ENCODE measurements at places on chromosomes 11 and 22.

GRCh38 chr22:39906207-39906606, 5.3 kb downstream of the GRAP2 start:
- DNase-seq: no peak

- DNase-seq: no peak
Observed at GRCh38 chr22:29715240-29715639, 4.6 kb upstream of the CABP7 start.

- DNase-seq: no peak
Observed at GRCh38 chr11:34006876-34007275, 44.7 kb upstream of the CAPRIN1 start.

- DNase-seq: no peak
Observed at GRCh38 chr11:122852796-122853160, 14.5 kb downstream of the CRTAM start.

GRCh38 chr11:65128182-65129145, 5.9 kb downstream of the SYVN1 start:
- DNase-seq: no peak

- DNase-seq: no peak
Observed at GRCh38 chr11:128260398-128260797, 327.0 kb downstream of the ETS1 start.

DNA sequence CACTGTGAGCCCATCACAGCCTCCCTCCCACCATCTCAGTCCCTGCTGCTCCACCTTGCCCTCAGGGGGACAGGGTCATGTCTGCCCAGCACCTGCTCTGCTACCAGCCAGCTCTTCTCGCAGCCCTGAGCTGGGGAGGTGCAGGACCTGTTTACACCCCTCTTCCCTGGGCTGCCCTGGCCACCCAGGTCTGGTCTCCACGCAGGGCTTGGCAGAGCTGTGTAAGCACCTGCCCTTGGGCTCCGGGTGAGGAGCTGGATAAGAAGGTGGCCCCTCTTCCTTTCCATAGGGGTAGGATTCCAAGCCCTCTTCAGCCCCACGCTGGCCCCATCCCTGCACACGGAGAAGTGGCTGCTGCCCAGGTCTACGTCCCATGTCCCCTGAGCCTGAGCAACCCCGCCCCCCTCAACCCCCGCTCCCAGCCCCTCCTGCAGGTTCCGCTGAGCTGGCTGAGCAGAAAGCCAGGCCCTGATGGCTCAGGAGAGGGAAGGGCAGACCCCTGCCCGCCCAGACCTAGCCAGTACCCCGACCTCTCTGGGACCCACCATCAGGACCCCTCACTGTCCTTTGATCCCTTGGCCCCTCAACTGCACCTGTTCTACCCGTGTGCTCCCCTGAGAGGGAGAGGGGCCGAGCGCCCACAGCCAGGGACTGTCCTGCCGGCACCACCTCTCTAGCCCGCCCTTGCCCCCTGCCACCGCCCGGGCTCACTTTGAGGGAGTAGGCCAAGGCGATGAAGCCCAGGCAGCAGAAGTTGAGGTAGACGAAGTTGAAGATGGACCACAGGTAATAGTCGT, 3.2 kb downstream of the IFITM10 start:
- DNase-seq: no peak

GRCh38 chr11:71222318-71223080, 29.9 kb downstream of the SHANK2 start:
- no peak for DNase-seq

DNA sequence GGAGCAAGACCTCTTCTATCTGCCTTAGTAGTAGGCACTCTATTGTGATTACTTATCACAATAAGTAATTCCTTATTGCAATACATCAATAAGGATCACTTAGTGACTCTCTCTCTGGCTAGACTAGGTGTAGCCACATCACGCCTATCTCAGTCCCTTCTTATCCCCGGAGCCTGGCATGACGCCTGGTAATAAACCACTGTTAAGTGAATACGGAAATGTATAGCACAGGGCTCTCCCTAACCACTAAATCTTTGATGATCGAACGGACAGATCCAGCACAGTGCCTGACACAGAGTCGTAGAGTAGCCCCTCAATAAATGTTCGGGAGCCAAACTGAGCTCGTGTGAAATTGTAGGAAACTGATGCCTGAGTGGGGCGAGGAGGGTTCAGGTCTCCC, 143.3 kb downstream of the FBXO7 start:
- no peak for DNase-seq

- no peak for DNase-seq
Observed at GRCh38 chr22:42410708-42411107, 21.5 kb downstream of the NFAM1 start.

DNA sequence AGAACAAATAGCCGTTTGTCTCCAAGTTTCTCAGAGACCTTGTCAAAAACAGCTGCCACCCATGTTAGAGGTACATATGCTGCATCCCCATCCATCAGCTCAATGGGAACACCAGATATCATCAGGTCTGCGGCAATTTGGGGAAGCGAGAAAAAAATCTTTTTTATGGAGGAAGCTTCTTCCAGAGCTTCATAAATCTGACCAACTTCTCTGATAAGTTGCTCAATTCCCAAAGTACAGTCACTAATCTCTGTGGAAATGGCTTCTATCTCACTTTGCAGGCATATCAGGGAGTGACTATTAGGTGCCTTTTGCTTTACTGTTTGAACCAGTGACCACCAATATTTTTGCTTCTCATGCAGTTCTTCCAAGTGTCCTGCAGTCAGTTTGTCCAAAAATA, 34.3 kb upstream of the MRPL17 start:
- DNase-seq: no peak

DNA sequence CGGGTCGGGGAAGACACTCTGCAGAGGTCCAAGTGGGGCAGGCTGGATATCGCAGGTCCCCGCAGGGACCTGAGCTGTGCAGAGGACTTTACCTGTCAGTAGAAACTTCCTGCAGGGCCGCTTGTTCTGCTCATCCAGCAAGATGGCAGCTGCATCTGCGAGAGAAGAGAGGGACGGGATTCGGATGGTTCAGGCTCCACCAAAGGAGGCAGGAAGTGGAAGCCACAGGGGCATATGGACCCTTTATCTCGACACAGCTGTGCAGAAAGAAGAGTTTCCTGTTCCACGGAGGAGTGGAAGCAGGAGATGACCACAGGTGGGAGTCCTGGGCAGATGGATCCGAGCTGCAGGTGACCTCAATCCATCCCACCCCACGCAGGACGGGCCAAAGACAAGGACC, 22.5 kb downstream of the CABP7 start:
- no peak for DNase-seq

DNA sequence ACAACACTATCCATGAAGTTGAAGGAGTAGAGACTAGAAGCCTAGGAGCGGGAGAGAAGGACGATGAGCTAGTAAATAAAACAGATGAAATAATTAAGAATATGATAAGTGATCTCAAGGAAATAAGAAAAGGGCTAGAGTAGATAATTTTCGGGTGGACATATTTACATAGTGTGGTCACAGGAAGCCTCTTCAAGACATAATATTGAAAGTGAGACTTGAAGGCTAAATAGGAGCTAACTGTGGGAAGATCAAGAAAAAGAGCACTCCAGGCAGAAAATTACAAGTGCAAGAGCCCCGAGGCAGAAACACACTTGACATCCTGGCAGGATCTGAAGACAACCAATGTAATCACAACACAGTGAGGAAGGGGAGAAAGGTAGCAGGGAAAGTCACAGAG, 11.9 kb upstream of the PPFIBP2 start:
- no peak for DNase-seq

- no peak for DNase-seq
Observed at GRCh38 chr11:84594602-84595001, 1032.5 kb downstream of the DLG2 start.

DNA sequence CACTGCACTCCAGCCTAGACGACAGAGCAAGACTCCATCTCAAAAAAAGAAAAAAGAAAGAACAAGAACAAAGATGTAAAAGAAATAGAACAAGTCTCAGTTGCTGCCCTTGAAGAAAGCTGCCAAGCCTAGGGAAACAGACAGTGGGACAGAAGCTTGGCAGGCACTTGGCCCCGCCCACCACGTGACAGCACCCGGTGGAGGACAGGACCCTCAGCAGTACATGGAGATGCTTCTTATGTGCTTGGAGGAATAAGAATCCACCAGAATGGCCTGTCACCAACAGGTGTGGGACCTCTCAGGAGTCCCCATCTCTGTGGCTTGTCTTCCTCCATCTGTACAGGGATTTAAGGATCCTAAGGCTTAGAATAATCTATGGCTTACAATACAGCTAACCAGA, 7.6 kb upstream of the TMPRSS6 start:
- no peak for DNase-seq

GRCh38 chr22:46736705-46737104, 1.3 kb downstream of the CERK start:
- no peak for DNase-seq

DNA sequence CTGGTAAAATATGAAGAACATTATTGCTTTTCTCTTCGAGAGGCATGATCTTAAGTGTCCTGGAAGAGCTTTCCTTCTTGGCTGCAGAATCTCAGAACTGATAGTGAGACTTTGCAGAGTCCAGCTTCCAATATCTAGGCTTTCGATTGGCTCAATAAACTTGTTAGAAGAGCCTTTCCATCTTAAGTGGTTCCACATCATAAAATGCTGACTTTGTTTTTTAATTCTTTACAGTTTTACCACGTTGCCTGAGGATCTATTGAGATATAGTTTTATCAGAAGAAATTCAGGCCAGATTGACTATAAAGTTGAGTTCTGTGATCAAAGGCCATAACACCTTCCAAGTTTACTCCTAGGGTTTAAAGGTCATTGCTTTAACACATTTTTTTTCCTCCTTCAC, 15.6 kb upstream of the DNAJB7 start:
- DNase-seq: no peak

- DNase-seq: no peak
Observed at GRCh38 chr11:12362857-12363256, 14.5 kb upstream of the PARVA start.

- DNase-seq: no peak
Observed at GRCh38 chr11:119155733-119156492, 7.1 kb downstream of the ABCG4 start.

DNA sequence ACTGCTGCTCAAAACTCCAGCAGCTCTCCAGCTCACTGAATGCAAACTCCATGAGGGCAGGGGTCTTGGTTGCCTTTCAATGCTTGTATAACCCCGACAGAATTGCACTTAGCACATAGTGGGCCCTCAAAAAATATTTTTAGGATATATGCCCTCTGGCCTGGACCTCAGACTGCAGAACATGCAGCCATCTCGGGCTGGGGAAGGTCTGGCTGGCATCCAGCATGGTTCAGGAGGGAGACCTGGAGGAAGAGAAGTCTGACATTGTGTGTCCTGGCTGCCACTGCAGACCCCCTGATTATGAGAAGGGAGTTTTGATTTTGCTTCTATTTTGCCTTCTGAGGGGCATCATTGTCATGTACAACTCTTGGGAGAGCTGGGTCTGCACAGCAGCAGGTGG, 109.5 kb upstream of the PARVA start:
- DNase-seq: no peak

- DNase-seq: no peak
Observed at GRCh38 chr11:117061256-117061655, 37.0 kb downstream of the SIK3 start.

- DNase-seq: no peak
Observed at GRCh38 chr11:64772303-64773018, 5.9 kb downstream of the SF1 start.

DNA sequence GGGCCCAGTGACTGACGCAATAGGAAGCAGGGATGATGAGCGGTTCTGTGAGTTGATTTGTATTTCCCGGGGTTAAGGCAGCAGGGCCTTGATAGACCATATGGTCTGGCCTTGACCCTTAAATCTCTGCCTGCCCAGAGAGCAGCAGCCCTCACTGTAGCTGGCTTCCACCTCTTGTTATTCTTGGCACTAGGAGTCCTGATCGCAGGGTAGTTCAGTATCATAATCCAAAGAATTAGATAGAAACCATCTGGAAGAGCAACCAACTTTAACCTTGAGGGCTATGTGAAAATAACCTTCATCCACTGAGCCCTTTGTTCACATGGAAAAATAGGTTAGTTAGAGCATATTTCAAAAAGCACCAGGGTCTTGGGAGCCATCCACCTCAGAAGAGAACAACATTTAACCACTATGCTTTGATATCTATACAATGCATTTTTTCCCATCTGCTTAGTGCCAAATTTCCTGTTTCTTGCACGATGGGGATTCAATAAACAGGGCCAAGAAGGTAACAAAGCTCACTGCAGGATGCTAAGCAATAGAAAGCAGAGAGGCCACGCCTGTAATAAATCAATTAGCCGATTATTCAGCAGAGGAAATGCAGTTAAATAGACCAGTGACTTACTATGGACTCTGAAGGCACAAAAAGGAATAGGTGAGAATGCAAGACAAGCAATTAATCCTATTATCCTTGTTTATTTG, 761.3 kb downstream of the OPCML start:
- no peak for DNase-seq

DNA sequence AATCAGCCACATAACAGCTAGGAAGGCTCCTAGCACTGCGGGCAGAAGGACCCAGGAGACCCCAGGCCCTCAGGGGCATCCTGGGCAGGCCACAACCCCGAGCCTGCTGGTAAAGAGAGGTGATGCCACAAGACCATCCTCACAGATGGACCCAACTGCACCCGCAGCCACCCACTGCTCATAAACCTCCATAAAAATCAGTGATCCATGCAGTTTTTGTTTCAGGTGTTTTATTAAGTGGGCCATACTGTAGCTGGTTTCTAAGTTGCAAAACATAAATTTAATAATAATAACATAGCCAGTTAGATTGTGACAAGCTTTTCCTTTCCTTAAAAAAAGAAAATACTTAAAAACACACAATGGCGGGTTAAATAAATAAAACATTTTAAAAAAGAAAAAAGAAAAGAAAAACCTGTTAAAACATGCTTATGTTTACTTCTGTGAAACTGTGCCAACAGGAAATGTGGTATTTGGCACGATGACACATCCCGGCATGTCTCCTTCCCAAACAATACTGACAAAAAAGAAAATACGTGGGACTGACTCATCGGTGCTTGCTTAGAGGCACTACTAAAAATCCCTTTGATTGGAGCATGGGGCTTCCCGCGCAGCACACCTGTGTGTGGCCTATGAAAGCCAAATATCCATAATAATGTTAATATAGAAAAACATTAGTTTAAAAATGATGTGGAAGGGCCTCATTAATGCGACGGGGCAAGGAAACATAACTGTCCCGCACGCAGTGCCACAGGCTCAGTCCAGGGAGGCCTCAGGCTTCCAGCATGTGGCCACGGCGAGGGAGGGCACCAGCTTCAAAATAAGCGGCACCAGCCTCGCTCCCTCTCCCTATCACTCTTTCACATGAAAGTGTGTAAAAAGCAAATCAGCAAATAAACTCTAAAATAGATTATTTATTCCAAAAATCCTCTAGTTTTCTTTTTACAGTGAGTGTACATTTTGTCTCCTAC, 47.5 kb upstream of the SCUBE2 start:
- no peak for DNase-seq

GRCh38 chr11:67073908-67074307, 17.3 kb downstream of the RHOD start:
- no peak for DNase-seq

Data from stimulated activated CD8-positive, alpha-beta memory T cell treated with anti-CD3 and anti-CD28 coated beads, Interleukin-4, amount 100 ng/mL, for 1 hour (primary cell).